Activated T-cell treated with anti-CD3 and anti-CD28 coated beads, Interleukin-2, amount 50 U/mL, for 24 hours (primary cell): ENCODE measurements at places on chromosomes 13 and 19.

DNA sequence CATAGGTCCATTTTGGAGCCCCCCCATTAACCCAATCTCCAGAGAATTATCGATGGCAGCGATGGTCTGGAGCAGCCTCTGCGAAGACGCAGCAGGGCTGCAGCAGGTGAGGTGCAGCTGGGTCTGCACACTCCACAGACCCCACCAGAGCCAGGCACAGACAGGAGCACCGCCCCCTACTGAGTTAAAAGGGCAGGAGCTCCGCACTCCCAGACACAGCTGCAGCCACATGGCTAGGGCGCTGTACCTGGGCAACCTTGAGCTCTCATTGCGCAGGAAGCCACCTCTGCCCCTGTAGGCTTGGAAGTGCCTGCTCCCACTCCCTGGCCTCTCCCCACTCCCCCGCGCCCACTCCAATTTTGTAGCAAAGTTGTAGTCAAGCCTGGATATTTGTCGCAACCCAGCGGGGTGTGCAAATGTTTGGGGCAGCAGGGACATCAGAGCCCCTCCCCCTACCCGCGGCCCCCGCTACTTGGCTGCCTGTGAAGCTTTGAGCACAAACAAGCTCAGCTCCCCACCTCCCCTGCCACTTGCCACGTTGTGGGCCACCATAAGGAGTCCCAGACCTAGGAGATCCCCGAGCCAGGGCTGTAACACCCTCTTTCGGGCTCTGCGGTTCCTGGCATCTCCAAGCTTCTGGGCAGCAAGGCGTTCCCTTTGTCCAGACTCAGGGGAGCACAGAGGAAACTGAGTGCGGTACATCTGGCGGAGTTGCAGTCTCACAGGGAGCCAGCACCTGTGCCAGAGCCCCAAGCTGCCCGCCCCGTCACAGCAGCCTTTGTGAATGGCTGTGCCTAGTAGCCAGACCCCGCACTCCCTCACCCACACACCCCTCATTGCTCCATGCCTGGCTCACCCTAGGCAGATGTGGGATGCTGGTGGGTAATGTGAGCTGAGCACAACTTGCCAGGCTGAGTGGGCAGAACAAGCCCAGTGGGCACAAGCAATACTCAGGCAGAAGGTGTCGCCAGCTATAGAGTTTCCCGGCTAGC lies 949.7 kb upstream of the SLITRK1 start:
- no peak for DNase-seq

- no peak for DNase-seq
These were observed 15.8 kb upstream of the FPR3 start for GRCh38 chr19:51779181-51779580.

DNA sequence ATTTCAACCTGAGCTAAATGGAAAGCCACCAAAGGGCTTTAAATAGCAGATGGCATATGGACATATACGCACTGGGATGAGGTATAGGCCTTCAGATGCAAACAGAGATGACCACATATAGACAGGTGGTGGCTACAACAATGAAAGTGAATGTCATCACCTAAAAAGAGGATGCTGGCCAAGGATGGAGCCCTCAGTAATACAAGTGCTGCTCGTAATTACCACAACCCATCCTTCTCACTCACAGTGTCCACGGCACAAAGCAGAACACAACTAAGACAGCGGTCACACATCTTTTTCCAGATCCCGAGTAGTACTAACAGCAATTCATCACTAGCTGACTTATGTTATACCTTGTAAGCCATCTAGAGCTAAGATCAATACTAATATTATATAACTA lies 18.2 kb upstream of the DOCK9 start:
- DNase-seq = no peak

GRCh38 chr13:73496711-73497110 lies 437.9 kb downstream of the KLF5 start:
- no peak for DNase-seq

DNA sequence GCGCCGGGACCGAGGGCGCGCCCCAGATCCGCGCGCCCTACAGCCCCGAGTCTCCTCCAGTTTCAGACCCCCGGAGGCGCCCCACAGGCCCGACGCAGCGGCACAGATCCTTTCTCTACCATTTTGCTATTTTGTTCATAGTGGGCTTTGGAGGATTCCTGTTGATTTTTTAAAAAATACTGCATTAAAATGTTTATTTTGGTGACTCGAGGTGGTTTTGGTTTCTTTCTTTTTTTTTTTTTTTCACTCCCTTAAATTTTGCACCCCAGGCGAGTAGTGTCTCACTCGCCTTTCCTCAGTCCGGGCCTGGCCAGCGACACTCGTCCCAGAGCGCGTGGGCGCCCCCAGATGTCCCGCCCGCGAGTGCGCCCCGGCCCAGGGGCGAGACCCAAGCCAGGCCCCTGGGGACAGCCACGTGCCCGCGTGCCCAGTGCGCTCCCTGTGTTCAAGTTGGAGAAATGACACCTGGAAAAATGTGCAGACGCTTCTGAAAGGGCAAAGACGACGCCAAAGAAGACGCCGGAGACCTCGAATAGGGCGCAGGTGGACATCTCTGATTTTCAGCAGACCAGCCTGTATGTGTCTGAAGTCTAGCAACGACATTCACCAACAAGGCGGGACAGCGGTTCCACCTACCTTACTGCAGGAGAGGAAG lies 471 bp upstream of the INSR start:
- DNase-seq = peak; percentile 41

- no peak for DNase-seq
These were observed 298.8 kb downstream of the SHISA2 start for GRCh38 chr13:25752957-25753551.

DNA sequence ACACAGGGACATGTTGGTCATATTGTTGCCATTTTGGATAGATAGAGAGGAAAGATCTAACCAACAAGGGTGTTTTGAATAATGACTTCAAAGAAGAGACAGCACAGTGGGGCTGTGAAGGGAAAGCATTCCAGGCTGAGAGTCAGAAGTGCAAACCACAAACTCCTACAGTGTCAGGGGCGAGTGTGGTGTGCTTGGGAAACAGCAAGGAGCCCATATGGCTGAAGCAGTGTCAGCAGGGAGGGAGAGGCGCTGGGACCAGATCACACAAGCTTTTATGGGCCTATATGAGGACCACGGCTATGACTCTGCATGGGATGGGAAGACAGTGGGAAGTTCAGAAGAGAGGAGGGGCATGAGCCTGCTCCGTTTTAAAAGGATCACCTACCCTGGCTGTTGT lies 166.4 kb downstream of the MYO16 start:
- no peak for DNase-seq

GRCh38 chr19:18699403-18700054 lies 16.0 kb downstream of the CRTC1 start:
- no peak for DNase-seq

- DNase-seq = no peak
These were observed 258.2 kb upstream of the IRS2 start for GRCh38 chr13:110044551-110045111.

- DNase-seq = no peak
These were observed 14.8 kb upstream of the AKAP8L start for GRCh38 chr19:15433519-15434069.

GRCh38 chr19:56080669-56081401 lies 40.3 kb downstream of the ZNF787 start:
- peak; percentile 78 for DNase-seq

DNA sequence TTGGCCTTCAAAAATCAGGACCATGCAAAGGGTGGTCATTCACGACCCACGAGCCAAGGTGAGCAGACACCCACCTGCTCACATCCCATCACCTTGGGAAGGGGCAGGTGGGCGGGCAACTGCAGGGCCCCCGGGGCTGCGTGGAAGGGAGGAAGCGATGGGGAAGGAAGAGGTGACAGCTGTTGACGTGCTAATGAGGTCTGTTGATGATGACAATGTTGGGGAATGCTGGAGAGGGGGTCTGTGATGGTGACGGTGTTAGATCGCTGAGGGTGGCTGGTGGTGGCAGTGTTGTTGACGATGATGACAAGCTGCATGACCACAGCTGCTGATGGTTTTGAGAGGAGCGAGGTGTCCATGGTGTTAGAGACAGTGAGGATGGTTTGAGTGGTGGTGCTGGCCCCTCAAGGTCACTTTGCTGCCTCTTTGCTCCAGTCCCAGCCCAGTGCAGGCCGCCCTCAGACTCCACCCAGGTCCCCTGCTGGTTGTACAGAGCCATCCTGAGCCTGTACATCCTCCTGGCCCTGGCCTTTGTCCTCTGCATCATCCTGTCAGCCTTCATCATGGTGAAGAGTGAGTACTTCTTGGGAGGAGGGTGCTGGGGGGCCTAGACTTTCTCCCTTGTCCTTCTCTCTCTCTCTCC lies 900 bp downstream of the MCEMP1 start:
- DNase-seq = no peak

DNA sequence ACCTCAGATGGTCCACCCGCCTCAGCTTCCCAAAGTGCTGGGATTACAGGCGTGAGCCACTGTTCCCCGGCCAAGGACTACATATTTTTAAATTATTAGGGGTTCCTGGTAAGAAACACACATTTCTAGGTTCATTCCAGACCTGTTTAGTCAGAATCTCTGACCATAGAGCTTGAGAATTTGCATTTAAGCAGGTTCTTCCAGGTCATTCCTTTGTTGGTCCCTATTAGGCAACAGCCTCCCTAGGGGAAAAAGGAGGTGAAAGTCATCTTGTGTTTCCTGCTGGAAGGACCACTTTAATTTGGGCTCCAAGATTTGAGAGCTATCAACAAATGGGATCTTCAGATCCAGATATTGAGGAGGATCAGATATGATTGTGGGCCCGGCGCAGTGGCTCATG lies 16.3 kb downstream of the S1PR2 start:
- no peak for DNase-seq

DNA sequence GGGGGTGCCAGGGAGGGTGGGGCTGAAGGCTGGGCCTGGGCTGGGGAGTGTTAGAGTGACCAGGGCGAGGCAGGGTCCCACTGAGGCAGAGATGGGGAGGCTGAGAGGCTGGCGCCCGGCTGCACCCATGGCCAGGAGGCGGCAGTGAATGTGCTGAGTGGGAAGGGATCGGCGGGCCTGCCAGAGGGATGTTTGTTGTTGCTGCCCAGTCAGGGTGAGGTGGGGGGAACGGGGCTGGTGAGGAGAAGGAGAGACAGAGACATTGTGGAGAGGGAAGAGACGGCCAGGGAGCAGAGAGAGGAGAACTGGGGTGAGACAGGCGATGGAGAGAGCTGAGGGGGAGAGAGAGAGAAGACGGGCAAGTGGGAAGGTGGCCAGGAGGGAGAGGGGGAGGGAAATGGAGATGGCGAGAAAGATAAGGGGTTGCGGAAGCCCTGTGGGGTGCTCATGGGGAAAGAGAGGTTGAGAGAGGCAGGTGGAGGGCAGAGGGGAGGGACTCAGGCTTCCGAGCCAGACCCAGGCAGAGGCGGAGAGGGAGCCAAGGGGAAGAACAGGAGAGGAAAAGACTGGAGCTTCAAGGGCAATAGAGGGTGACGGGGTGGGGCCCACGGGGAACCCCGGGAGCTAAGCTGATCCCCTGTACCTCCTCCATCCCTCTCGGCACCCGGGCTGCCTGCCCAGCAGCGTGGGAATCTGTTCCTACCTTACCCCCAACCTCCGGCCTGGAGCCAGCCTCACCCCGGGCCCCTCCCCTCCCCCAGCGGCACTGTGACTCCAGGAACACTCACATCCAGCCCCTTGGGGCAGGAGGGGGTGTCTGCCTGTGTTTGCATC lies 690 bp upstream of the B3GNT8 start:
- DNase-seq = peak; percentile 49

- DNase-seq = no peak
These were observed 505.6 kb downstream of the GPC6 start for GRCh38 chr13:93732186-93732585.

- no peak for DNase-seq
These were observed 1379.0 kb upstream of the MIR17HG start for GRCh38 chr13:89968470-89968869.

DNA sequence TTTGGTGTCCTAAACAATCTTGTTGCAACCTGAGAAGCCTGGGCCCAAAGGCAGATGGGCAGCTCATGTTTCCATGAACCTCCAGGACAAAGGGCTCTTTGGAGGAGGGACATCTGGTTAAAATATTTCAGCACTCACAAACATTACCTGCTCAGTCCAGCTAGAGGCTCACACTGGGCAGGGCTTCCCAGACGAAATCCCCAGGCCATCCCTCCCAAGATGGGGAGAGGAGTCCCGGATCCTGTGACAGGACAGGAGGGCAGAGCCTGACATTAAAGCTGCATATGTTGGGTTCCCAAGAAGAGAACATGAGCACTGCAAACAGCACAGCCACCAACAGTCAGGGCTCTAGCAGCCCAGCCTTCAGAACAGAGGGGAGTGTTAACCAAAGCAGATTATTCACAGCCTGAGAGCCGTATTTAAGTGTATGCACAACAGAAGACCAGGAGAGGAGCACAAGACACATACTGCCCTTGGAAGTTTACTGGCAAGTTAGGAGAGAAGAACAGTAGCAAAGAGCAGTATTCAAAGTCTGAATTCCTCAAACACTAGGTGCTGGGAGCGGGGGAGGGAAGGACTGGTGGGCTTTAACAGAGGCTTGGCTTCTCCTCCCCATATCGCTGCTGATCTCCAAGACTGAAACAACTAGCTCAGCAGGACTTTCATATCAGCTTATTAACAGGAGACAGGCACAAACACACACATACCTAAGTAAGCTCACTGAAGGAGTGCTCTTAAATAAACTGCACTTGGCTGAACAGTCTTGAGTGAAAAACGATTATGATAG lies 12.3 kb downstream of the ATP7B start:
- no peak for DNase-seq

DNA sequence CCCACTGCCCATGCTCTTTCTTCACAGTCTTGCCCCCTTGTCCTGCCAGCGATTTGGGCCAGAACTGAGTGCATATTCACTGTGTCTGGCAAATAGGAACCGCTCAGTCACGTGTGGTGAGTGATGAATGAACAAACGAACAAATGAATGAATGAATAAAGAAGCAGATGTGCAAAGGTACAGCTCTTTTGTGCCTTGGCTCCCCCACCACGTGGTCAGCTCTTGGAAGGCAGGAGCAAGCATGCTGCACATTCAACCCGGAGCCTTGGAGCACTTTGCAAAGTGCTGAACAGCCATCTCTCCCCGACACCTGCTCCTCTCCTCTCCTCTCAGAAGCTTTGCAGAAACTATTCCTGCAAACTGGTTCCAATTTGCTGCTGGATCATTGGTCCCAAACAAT lies 52.4 kb downstream of the LATS2 start:
- no peak for DNase-seq

DNA sequence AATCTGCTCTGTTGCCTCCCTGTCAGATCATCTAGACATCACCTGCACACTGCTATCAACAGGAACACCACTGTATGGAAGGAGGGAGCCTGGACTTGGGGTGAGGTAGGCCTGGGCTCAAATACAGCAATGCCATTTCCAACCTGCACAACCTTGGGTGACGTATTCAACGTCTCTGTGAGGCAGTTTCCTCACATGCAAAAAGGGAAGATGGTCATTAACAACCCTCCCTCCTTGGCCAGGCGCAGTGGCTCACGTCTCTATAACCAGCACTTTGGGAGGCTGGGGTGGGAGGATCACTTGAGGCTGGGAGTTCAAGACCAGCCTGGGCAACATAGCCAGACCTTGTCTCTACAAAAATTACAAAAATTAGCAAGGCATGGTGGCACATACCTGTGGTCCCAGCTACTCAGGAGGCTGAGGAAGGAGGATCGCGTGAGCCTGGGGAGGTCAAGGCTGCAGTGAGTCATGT lies 13.1 kb downstream of the XRCC1 start:
- no peak for DNase-seq

GRCh38 chr13:109998684-109999533 lies 212.5 kb upstream of the IRS2 start:
- no peak for DNase-seq

- no peak for DNase-seq
These were observed 22.1 kb upstream of the WDFY2 start for GRCh38 chr13:51562011-51562671.
